ENCODE measurements at places on chromosomes 11 and 22. TPM values are rescaled to one million over a fixed set of nuclear protein-coding genes. Genes with fewer than 3 reads are reported as not detected.

The TRIM48 gene
- not detected for total RNA-seq

The PAMR1 gene
- total RNA-seq = 12.7 TPM

The DDI1 gene
- total RNA-seq = not detected

The IFTAP gene
- total RNA-seq = 18.5 TPM

The FJX1 gene
- total RNA-seq = 145 TPM

The KLHL35 gene
- total RNA-seq = 1.2 TPM

The OTOG gene
- not detected for total RNA-seq

The APOBEC3F gene
- total RNA-seq = 2.7 TPM

The RAB39A gene
- not detected for total RNA-seq

The MS4A3 gene
- not detected for total RNA-seq

The DCDC1 gene
- total RNA-seq = not detected

The HBG2 gene
- total RNA-seq = not detected

The OR8J1 gene
- total RNA-seq = not detected

The DERL3 gene
- 1.4 TPM for total RNA-seq

The TRMU gene
- total RNA-seq = 21.1 TPM

The KRTAP5-8 gene
- not detected for total RNA-seq

The LPXN gene
- total RNA-seq = 28.9 TPM

The SAA1 gene
- 160 TPM for total RNA-seq

The GNG3 gene
- total RNA-seq = not detected

The KDM4D gene
- 1.2 TPM for total RNA-seq

The CD82 gene
- total RNA-seq = 69.7 TPM

The DGAT2 gene
- 2.3 TPM for total RNA-seq

The UBE2L6 gene
- total RNA-seq = 47.7 TPM

The MUC6 gene
- not detected for total RNA-seq

The PTPN5 gene
- total RNA-seq = not detected

The MS4A6A gene
- total RNA-seq = not detected

The GDPD4 gene
- total RNA-seq = not detected

The CDC45 gene
- 13.1 TPM for total RNA-seq

The TUBA8 gene
- not detected for total RNA-seq

The C22orf15 gene
- not detected for total RNA-seq

The FERMT3 gene
- 0.91 TPM for total RNA-seq

The HIC2 gene
- total RNA-seq = 1.6 TPM

The WT1 gene
- total RNA-seq = not detected

The GCAT gene
- 40.2 TPM for total RNA-seq

The ANO1 gene
- 27.2 TPM for total RNA-seq

The ACR gene
- total RNA-seq = not detected

The OR51B5 gene
- total RNA-seq = not detected

The MICAL2 gene
- total RNA-seq = 147 TPM

The MAP6 gene
- total RNA-seq = 0.38 TPM

The PATE4 gene
- not detected for total RNA-seq

The GRM5 gene
- not detected for total RNA-seq

The GSTT2B gene
- total RNA-seq = 6.5 TPM

The TMEM9B gene
- 47.4 TPM for total RNA-seq

The CLTCL1 gene
- total RNA-seq = 10.4 TPM

The RIC3 gene
- 0.16 TPM for total RNA-seq

The OR52I2 gene
- not detected for total RNA-seq

The P2RX3 gene
- not detected for total RNA-seq

The TRPT1 gene
- 74.0 TPM for total RNA-seq

The CARD18 gene
- 0.19 TPM for total RNA-seq

The SHISAL1 gene
- 1.6 TPM for total RNA-seq

The OR5F1 gene
- total RNA-seq = not detected

The SLC25A45 gene
- total RNA-seq = 0.23 TPM

The AIFM3 gene
- total RNA-seq = 4.0 TPM

The SOX10 gene
- total RNA-seq = not detected

Data from hair follicular keratinocyte (primary cell).